ENCODE measurements at places on chromosomes 1 and 21.

- no peak for DNase-seq
Observed at GRCh38 chr1:171934664-171935063, 93.4 kb downstream of the DNM3 start.

- DNase-seq: peak; percentile 64
Observed at GRCh38 chr1:1782399-1783221, 4.3 kb upstream of the NADK start.

DNA sequence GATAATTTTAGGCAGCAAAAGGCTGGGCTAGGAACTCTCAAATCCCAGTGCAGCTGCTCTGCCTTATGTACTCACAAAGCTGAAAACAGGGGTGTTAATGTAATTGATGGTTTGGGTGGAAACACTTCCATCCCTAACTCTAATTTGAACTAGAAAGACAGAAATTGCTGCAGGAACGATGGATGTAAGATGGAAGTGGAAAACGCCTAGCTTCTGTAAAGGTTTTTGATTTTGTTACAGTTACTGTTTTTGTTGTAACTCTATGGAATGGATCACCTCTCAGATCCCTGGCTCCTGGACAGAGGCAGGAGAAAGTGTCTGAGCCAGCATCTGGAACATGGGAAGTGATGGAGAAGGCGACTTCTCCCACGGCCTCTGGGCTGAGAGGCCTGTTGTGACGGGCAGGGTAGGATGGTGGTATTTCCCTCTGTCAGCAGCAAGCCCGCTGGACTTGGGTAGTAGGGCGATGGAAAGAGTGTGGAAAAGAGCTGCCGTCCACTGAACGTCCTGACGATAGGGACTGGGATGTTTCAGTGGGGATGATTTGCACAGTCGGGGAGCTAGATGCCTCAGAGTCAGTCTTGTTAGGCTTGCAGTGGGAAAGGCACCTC, 1.6 kb downstream of the TRAF5 start:
- DNase-seq: no peak

GRCh38 chr1:11198257-11198656, 9.1 kb downstream of the ANGPTL7 start:
- DNase-seq: no peak

- DNase-seq: no peak
Observed at GRCh38 chr1:11053758-11054137, 6.1 kb downstream of the SRM start.

DNA sequence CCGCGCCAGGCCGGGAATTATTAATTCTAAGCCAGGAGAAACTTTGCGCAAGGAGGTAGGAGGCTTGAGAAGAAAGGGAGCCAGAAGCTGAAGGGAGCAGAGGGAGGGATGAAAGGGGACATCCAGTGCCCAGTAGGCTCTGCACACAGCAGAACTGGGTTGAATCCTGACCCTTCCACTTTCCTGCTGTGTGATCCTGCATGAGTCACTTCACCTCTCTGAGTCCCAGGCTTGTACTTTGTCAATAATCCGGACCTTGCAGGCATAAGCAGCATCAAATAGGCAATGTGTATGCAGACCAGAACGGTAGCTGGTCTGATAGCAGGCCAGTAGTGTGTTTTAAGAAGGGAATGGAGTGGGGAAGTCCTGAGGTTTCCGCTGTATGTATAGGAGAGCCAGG, 25.5 kb upstream of the EPB41 start:
- no peak for DNase-seq

DNA sequence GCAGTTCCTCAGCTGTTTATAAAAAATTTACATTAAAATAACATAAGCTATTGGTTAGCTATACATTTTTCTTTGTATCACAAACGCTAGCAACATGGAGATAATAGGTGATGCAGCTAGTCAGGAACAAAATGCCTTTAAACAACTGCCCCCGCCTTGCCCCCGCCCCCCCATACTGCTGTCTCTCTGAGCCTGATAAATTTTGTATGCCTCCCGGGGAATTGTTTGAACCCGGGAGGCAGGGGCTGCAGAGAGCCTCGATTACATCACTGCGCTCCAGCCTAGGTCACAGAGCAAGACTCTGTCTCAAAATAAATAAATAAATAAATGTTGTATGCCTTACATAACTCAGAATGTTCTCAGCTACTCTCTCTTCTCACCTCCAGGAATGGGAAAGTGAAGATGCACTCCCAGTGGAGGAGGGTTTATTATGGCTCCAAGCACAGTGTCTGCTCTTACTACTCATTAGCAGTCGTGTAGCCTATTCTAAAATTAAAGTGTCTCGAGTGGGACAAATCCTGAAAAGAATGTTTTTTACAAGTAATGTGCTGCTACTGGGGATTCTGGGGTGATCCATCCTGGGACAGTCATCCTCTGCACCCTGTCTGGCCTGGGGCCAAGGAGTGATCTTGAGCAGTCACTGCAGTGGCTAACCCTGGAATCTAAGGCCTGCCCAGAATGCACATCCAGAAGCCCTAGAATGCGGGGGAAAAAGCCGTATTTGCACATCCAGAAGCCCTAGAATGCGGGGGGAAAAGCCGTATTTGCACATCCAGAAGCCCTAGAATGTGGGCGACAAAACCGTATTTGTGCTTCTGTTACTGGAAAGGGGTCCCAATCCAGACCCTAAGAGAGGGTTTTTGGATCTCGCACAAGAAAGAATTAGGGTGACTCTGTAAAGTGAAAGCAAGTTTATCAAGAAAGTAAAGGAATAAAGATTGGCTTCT, 39.4 kb upstream of the ZNF496 start:
- DNase-seq: no peak

DNA sequence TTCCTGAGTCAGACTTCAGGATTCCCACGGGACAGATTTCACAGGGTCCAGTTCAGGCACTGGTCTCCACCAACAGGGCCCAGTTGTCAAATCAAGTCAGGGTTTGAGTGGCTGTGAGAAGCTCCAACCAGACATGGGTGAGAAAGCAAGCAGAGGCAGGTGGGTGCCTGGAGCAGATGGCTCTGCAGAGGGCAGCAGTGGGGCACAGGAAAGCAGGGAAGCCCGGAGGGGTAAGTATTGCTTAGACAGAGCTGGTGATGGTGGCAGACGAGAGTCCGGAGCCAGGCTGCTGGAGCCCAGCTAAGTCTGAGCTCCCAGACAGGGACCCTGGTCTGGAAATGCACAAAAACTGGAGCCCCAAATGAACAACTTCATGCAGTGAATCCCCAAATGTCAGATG, 40.4 kb downstream of the RIMS3 start:
- no peak for DNase-seq

GRCh38 chr1:172135978-172136610, 284.4 kb upstream of the C1orf105 start:
- DNase-seq: no peak

DNA sequence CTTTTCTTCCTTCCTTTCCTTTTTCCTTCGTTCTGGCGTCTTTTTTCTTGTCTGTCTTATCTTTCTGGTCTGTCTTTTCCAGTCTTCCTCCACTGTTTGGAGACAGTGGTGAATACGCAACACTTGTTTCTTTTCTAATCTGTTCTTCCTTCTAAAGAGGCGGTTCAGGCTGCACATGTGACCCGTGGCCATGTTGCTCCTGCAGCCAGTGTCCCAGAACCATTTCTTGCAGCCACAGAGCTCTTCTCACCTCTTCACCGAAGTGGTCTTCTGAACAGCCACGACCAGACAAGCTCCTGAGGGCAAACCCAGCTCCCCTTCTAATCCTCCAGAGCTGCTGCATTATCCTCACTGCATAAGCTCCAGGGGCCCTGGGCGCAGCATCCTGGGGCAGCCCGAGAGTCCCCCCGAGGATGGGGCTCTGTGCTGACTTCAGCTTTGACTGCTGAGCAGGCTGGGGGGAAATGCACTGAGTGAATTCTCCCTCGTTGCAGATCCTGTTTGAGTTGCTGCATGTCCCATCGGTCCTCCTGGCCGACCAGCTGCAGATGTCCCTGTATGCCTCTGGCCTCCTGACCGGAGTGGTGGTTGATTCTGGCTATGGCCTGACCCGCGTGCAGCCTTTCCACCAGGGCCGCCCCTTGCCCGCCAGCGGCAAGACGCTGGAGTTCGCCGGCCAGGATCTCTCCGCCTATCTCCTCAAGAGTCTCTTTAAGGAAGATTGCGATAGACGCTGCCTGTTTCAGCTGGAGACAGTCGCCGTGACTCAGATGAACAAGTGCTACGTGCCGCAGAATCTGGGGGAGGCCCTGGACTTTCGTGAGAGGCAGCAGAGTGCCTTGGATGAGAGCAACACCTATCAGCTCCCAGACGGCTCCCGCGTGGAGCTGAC, 70.4 kb downstream of the ACTL8 start:
- DNase-seq: no peak

- DNase-seq: peak; percentile 99
Observed at GRCh38 chr1:167043752-167044488, 46.3 kb downstream of the GPA33 start.

DNA sequence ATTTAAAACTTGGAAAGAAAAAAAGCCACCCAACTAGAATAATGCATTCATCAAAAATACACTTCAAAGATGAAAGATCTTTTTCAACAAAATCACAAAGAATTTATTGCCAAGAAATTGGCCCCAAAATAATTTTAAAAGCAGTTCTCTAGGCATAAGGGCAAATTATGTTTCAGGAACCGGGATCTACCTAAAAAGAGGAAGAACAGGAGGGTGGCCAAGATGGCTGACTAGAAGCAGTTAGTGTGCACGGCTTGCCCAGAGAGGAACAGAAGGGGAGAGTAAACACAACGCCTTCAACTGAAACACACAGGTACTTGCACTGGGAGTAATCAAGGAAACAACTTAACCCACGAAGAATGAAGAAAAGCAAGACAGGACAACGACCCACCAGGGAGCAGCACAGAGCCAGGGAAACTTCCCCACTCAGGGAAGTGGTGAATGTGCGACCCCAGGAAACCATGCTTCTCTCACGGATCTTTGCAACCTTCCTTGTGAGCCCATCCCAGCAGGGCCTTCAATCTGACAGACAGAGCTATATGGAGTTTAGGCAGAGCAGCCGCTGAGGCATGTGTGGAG, 46.1 kb downstream of the ACKR1 start:
- DNase-seq: no peak

GRCh38 chr1:54884768-54885167, 2.2 kb downstream of the DHCR24 start:
- no peak for DNase-seq

DNA sequence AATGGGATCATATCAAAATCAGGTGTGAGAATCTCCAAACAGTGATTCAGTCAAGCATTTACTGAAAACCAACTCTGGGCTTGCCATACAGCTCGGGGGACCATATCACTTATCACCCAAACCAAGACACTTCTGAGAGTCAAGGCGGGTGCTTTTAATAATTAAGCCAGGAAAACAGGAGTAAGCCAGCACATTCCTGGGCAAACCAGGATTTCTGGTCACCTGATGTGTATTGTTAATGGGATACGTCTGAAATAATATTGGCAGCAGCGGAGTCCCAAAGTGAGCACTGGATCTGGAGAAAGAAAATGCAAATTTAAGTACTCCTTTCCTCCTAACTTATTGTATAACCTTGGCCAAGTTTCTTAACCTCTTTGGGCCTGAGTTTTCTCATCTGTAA, 17.6 kb downstream of the OSCP1 start:
- DNase-seq: no peak

- DNase-seq: no peak
Observed at GRCh38 chr21:32977216-32977615, 48.5 kb upstream of the OLIG2 start.

GRCh38 chr1:115436596-115436995, 98.5 kb upstream of the NGF start:
- peak; percentile 42 for DNase-seq

- DNase-seq: peak; percentile 89
Observed at GRCh38 chr1:156385534-156386031, 16.6 kb downstream of the RHBG start.

Data from NCI-H1417 (cell line).